NCI-H1092 treated with DMSO at 0.1 percent for 48 hours (cell line): ENCODE measurements at places on chromosomes 12 and 14.
A peak's percentile ranks its signal among the peaks of the same experiment; 100 is the strongest.

GRCh38 chr12:6921996-6922946 lies 5.5 kb upstream of the ATN1 start:
- DNase-seq: no peak

DNA sequence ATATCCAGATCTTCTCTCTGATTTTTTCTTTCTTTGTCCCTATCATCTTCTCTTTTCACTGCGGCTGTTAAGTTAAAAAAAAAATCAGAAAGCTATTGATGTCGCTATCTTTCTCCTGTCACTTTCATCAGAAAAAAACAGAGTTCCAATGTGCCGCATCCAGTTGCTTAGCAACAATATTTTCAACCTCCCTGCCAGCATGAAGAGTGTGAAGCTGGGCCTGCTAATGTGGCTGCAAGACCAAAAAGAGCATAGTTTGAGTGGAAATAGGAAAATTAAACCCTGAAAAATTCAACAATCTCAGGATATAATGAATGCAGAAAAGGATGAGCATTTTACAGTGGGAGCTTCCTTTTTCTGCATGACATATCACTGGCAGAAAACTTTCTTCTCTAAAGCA lies 1025.4 kb upstream of the LRFN5 start:
- DNase-seq: no peak

- DNase-seq: peak; percentile 45
Observed at GRCh38 chr14:52694761-52695480, 437 bp downstream of the ERO1A start.

GRCh38 chr12:124279315-124279714 lies 15.6 kb upstream of the RFLNA start:
- DNase-seq: no peak

GRCh38 chr12:87921621-87922020 lies 107.6 kb downstream of the C12orf50 start:
- DNase-seq: no peak

DNA sequence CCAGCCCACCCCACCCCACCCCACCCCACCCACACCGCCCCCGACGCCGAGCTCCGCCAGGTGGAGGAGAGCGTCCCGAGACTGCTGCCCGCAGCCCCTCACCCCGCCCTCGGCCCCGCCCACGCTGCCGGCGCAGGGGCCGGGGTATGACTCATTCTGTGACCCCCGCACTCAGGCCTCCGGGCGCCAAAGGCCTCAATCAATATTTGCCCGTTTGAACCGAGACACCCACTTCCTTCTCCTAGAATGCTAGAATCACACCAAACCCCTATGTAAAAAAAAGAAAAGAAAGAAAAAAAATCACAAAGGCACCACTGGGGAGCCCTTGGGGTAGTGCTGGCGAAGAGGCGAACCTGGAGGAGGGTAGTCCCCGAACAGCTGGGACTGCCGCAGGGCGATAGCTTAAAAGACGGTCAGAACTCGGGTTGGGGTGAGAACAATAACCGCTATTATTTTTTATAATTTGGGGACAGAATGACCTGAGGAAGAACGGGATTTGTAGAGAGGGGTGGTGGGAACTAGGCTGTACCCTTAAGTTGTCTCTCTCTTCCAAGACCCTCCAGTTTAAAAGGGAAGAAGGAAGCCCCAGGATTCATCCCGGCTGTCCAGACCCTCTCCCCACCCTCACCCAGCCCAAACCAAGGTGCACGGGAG lies 894 bp downstream of the KRT8 start:
- peak; percentile 50 for DNase-seq

DNA sequence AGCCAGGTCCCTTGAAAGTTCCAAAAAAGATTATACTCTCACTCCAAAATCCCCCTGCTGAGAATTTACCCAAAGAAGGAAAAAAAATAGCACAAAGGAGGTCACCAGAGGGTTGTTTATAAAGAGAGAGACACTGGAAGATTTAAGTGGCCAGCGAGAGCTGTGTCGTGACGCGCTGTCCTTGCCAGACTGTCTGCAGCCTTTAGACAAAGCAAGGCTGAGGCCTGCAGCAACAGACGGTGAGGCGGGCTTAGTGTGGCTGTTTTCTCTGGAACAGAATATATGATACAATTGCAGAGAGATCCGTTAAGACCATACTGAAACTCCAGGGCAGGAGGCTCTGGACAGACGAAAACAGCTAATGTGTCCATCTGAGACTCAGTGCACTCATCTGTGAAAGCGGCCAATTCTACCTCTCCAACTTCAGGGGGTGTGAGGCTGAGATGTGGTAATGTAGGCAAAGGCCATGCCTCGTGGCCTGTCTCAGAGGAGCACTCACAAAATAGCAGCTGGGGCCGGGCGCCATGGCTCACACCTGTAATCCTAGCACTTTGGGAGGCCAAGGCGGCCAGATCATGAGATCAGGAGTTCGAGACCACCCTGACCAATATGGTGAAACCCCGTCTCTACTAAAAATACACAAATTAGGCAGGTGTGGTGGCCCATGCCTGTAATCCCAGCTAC lies 36.2 kb downstream of the ANAPC7 start:
- no peak for DNase-seq

GRCh38 chr14:60278350-60278749 lies 29.3 kb downstream of the PPM1A start:
- DNase-seq: no peak

DNA sequence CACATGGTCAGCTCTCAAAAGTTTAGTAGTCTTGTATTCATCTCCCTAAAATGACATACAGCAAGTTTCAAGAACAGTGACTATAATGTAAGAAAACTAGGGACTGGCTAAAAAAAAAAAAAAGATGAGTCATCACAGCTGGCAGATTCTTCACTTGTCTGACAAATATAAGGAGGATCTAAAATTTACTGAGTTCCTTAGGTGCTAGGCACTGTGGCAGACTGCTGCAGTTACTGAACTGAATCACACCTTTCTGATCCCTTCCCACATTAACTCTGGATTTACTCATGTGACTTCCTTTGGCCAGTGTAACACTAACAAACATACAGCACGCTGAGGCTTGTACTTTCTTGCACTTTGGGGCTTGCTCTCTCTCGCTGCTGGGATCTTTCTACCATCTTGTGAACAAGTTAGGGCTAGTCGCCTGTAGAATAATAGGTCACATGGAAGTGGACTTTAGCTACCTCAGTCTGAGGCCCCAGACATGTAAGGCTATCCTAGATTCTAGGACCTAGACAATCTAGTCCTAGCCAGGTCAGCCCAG lies 32.1 kb downstream of the BAZ1A start:
- DNase-seq: no peak

GRCh38 chr12:40063414-40063813 lies 42.5 kb downstream of the SLC2A13 start:
- no peak for DNase-seq

DNA sequence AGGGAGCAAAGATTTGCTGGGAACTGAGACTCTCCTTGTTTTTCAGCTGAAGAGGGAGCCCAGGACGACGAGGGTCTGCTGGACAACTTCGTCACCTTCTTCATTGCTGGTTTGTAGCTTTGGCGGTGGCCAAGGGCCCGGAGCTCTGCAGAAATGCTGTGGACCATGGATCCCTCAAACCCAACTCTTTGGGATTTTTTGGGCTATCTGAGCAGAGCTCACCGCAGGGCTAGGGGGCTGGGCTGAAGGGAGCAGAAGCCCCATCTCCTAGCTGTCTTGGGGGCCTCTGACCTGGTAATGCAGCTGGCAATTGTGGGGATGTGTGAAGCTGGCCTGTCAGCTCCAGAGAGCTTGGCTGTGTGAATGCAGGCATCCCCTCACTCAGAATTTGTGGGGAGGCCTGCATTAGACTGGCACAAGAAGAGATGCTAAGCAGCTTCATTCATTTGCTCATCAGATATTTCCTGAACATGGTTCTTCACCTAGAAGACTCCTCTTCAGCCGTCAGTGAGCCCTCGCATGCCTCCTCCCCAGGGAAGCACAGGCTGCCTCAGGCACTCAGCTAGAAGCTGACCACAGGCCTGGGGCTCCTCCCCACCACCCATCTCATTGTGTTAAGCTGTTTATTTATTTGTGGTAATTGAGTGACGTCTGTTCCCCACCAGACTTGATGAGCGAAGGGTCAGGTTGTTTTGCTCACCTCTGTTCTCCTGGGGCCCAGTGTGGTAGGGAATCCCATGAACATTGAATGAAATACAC lies 32.2 kb downstream of the CYP46A1 start:
- no peak for DNase-seq

DNA sequence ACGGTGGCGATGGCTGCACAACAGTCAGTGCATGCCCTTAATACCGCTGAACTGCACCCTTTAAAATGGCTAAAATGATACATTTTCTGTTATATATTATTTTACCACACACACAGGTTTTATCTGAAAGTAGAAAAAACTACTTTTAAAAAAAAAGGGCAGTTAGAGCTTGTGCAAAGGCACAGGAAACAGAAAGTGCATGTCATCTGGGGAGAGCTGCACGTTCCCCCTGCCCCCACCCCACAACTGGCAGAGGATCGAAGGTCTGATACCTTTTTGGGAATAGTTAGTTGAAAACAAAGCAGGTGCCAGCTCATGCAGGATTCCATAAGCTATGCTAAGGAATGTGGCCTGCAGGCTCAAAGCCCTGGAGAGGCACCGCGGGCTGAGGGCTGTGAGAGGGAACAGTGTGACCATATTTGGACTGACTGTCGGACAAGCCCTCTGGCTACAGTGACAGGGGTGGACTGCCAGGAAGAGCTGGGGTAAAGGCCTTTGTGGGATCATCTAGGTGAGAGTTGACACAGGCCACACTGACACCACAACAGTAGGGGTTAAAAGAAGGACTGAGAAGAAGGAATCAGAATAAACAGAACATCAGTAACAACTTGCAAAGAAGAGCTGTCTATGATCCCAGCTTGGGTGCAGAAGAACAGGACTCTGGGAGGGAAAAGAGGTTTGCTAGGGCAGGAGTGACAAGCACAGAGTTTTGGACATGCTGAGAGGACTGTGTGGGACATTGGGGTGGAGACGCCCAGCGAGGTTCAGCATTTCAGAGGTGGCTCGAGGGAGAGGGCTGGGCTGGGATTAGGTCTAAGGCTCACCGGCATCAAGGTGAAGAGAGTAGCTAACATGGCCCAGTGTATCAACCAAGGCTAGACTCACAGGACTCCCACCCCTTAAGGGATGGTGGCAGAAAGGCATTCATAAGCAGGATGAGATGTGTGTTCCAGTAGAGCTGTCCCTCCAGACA lies 54.6 kb downstream of the ACTN1 start:
- no peak for DNase-seq

DNA sequence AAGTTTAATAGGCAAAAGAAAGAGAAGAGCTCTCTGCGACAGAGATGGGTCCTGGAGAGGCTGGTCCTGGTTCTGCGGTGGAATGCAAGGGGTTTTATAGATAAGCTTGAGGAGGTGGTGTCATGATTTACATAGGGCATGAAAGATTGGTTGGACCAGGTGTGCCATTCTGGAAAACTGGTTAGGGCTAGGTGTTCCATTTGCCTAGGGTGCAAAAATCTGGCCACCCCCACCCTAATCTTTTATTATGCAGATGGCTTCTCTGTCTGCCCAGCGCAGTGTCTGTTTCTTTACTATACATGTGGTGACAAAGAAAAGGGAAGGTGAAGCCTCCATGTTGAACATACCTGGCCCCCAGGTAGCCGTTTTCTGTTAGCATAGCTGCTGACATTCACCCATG lies 65.4 kb downstream of the ERC1 start:
- DNase-seq: no peak

DNA sequence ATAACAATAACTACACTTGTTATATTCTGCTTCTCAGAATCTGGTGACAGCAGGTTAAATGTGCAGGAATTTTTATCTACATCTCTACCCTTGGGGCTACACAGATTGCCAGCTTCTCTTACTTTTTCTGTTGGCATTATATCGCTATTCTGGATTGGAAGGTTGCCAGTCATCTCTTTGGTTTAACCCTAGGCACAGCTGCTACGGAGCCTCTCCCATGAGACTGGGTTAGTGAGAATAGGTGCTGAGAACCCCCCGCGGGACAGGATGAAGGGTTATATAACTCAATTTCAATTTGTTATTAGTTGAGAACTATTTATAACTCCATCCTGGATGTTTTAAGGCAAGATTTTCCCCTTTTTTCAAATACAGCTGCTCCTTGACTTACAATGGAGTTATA lies 73.1 kb downstream of the ACADS start:
- no peak for DNase-seq

DNA sequence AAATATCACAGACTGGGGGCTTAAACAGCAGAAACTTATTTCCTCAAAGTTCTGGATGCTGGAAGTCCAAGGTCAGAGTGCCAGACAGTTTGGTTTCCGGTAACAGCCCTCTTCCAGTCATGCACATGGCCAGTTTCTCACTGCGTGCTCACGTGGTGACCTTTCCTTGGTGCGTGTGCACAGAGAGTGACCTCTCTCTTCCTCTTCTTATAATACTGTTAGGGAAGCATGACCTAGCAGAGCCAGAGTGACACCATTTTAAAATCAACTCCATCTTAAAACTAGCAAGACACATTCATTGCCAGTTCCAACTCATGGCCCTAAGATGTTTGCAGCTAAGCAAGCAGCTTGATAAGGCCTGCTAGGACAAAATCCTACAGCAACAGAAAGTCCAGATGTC lies 221.5 kb upstream of the DAAM1 start:
- DNase-seq: no peak

DNA sequence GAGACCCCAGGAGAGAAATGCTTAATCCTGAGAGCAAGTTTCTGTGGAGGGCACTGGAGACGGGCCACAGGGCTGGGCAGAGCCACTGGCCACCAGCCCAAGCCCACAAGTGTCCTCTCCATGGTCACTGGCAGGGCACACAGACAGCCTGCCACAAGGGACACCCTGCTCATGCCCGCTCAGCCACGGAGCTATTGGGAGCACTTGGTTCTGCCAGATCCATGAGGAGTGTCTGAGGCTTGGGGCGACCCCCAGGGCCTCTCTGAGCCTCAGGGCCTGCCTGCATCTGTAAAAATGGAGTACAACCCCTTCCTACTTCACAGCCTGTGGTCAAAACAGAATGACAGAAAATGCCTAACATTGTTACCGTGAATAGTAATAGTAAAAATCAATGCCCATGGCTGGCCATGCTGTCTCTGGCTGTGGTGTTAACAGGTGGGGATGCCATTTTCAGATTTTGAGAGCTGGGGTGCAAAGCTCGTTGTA lies 3.2 kb downstream of the PGF start:
- DNase-seq: no peak

GRCh38 chr14:50813544-50813863 lies 17.5 kb downstream of the NIN start:
- no peak for DNase-seq

DNA sequence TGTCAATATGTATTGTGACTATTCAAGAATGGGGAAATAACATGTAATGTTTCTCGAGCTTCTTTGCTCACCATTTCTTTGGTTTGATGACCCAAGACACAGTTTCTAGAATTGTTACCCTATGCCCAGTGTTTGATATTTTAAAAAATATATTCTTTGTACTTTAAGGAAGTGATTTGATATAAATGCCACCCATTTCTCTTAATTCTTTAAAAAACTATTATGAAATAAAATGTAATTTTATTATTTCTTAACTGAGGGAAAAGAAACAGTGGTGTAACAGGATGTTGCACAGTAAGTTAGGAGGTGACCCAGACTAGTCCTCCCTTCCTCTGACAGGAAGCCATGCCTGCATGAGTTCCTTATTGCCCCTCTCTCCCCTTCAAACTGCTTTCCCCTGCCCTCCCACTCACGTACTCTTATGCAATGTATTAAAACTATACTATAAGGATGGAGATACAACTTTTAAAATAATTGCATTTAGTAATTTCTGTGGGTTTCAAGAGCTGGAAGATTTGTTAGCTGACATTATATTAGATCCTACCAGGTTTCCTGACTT lies 279.4 kb downstream of the TMTC2 start:
- no peak for DNase-seq
